ENCODE measurements at places on chromosomes 2 and 18.

- DNase-seq = peak; percentile 54
These were observed 15.7 kb downstream of the GRHL1 start for GRCh38 chr2:9967053-9967775.

DNA sequence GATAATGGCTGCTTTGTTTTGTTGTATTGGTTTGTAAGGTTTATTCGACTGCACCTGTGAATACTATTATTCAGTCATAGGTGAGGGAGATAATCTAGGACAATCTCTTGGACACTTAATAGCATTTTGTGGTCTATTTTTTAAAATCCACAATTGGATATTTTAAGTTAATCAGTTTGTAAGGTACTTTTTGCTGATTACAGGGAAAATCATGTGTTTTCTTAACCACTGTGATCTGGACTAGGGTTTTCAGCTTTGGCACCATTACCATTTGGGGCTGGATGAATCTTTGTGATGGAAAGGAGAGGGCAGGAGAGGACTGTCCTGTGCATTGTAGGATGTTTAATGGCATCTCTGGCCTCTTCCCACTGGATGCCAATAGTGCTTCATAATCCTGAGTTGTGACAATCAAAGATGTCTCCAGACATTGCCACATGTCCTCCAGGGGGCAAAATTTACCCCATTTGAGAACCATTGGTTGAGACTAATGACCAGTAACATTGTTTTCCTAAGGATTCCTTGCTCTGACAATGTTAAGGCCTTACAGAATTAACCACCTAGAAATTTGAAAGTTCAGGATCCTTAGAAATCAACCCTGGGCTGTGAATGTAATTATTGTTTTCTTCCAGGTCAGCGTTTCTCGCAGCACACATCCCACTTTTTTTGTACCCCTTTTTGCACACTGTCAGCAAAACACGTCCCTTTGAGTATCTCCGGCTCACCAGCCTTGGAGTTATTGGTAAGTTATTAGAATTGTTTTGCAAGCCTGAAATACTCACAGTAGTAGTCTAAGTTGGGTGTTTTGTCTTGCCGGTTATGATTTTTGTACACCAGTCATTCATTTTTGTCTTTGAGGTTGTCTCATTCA lies 15.6 kb downstream of the CNOT9 start:
- no peak for DNase-seq

DNA sequence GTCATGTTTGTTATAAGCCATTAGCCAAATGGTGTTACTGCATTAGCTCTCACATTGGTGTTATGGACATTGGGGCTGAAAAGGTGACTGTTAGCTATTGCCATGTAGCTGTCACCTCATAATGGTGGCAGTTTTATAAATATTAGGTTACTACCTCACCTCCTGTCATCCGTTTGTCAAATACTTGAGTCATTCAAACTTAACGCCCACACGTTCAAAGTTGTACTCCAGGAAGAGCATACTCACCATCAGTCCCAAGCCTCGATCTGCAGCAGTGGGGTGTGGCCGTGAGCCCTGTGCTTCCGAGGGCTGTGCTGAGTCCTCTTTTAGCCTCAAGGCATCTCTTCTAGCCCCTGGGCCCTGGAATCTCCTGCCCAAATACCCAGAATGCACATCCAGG lies 87.3 kb downstream of the PDK1 start:
- peak; percentile 93 for DNase-seq

GRCh38 chr2:172242961-172243360 lies 140.3 kb upstream of the DLX2 start:
- no peak for DNase-seq

DNA sequence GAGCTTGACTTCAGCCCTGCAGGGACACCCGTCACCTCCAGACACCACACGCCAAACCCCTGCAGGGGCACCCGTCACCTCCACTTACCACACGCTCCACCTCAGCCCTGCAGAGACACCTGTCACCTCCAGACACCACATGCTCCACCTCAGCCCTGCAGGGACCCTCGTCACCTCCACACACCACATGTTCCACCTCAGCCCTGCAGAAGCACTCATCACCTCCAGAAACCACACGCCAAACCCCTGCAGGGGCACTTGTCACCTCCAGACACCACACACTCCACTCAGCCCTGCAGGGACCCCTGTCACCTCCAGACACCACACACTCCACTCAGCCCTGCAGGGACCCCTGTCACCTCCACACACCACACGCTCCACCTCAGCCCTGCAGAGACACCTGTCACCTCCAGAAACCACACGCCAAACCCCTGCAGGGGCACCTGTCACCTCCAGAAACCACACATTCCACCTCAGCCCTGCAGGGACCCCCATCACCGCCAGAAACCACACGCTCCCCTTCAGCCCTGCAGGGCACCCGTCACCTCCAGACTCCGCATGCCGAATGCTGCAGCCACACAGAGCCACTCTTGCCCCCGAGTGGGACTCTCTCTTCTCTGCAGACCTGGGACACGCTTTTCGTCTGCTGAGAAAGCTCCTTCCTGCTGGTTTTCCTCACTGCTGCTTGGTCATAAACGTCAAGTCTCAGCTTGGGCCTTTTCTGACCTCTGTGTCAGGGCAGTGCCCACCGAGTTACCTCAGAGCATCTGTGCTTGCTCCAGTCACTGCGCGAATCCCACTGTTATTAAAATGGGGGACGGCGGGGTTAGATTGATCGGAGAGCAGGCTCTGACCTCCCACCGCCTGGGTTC lies 77.5 kb upstream of the SALL3 start:
- no peak for DNase-seq

DNA sequence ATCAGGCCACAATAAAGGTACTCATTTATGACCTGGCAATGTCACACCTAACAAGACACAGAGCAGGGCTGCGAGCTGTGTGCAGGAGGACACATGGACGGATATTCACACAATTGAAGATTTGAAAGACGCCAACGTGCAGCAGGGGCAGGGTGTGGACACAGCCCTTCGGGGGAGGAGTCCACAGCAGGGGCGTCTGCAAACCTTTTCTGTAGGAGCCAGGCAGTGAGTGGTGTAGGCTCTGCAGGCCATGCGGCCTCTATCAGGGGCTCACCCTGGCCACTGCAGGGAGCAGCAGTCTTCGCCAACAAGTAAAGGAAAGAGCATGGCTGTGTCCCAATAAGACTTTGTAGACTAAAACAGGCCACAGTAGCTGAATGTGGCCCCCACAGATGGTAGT lies 125.7 kb upstream of the SNTG2 start:
- no peak for DNase-seq

DNA sequence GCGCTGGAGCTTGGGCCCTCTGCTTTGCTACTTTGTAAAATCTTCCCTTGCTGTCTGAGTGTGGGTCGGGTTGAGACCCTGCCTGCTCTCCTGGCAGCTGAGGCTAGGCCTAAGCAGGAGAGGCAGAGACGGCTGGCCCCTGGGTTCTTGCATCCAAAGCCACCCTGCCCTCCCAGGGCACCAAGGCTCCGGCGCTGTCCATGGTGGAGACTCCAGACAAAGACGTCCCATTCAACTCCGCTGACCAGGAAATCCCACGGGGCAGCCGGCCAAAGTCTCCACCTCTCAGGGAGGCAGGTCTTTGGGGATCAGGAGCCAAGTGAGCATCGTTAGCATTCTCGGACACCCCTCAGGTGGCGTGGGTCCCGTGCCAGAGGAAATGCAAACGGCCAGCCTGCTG lies 2.6 kb upstream of the PRLH start:
- DNase-seq = no peak

DNA sequence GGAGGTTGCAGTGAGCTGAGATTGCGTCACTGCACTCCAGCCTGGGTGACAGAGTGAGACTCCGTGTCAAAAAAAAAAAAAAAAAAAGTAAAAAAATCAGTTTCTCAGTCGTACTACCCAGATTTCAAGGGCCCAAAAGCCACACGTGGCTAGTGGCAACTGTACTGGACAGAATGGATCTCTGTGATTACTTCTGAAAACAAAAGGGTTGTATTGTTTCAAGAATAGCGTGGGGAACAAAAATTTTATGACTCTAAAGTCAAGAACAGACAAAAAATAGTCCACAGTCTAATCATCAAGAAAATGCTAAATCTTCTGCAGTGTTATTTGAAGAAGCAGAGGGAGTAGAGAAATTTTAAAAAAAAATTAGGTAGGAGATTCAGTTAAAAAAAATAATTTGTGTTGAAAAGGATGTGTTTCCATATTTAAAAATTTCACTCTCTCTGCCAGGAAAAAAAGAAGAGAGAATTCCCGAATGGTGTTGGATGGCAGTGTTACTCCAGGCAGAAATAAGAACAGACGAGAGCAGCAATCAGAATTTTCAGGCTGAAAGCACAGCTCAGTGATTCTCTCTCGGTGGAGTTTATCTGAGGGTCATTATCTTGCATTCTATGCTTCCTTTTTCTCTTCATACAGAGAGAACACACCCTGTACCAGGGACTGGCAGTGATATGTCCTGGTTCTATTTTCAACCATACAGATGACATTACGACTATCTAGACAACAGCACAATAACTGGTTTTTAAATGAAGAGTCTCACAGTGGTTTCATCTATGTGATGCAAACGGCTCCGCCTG lies 61.8 kb downstream of the CABYR start:
- DNase-seq = no peak
